T-helper 9 cell (primary cell): ENCODE measurements at places on chromosomes 5 and 9.

GRCh38 chr5:133950821-133951612 is 17.4 kb downstream of the C5orf15 start:
- DNase-seq = no peak

- no peak for DNase-seq
These were observed 8.3 kb upstream of the XPA start for GRCh38 chr9:97705354-97705950.

DNA sequence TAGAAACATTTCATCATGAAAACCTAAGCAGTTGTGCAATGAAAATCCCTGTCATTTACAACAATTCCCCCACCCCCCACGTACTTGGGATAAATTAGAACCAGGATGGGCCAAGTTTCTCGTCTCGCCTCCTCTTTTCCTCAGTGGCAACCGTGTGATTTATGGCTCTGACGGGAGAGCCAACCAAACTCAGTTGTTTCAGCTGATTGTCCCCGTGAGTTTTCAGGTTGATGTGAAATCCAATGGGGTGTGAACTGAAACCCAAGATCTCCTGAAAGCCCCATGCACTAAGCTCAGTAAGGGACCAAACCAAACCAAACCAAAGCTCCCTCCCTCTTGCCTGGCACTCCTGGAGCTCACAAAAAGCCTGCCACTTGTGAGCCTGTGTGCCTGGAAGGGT is 138.7 kb upstream of the SLC24A2 start:
- DNase-seq = no peak

DNA sequence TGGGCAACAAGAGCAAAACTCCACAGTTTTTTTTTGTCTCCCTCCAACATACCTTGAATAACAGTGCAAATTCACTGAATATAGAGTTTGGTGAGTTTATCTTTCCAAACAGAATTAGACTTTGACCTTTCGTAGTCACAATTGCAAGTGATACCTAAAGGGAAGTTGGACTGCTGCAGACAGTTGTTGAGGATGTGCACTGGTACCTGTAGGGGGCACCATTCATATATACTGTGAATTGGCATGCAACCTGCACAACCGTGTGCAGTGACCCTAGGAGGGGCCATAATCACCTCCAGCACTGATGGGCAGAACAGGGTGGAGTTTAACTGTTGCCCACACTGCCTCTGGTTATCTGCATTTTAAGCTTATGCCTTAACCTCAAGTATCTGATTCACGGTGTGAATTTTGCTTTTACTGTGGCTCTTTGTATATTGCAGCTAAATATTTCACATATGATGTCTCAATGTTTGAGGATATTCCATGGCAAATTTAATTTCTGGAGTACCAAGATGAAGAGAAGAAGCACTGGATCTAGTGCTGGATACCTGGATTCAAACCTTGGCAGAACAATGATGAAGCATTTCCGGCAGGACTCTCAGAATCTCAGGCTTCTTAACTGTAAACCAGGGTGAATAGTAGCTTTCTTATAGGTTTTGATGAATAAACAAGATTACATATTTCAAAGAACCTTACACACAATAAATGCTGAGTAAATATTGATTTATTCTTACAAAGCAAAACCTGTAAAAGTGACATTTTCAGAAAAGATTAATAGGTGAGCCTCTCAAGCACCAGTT is 144.3 kb downstream of the ACTBL2 start:
- no peak for DNase-seq

GRCh38 chr5:150582241-150583109 is 58.0 kb upstream of the SYNPO start:
- no peak for DNase-seq

DNA sequence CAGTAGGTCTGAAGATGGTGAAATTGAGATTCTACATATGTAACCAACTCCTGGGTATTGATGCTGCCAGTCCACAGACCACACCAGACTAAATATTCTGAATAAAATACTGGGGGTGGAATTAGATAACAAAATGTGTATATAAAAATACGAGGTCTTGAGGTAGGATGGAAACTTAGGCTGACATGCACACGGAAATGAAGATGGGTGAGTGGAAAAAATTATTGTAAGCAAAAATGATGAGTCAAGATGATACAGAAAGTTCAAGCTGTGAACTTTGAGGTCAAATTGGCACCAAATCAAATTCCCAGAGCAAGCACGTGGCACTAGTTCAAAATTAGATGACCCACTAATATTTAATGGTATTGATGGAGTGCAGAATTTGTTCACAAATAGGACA is 713.4 kb upstream of the ACO1 start:
- DNase-seq = no peak
